ENCODE measurements at places on chromosomes 2 and 18.

DNA sequence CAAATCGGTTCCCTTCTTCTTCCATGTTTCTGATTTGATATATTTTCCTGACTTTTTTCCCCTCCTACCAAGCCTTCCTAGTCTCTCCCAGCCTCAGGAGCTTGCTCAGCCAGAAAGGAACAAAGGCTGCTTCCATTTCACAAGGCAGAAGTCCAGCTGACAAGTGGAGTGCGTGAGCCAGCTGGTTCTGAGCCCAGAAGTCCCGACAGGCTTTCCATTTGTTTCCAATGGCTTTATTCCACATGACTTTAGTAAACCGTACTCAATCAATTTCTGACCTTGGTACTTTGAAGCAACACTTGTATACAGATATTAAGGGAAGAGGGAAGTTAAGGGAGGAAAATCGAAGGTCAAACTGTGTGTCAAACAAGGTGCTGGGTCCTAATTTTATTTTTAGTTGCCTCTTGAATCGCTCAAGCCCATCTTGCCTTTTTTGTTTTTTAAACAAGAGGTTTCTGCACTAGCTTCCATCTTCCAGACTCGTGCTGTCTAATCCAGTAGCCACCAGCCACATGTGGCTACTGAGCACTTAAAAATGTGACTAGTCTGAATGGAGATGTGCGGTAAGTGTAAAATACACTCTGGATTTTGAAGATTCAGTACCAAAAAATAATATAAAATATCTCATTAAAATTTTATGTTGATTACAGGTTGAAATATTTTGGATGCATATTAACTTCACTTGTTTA, 36.2 kb downstream of the WIPF1 start:
- no peak for DNase-seq

DNA sequence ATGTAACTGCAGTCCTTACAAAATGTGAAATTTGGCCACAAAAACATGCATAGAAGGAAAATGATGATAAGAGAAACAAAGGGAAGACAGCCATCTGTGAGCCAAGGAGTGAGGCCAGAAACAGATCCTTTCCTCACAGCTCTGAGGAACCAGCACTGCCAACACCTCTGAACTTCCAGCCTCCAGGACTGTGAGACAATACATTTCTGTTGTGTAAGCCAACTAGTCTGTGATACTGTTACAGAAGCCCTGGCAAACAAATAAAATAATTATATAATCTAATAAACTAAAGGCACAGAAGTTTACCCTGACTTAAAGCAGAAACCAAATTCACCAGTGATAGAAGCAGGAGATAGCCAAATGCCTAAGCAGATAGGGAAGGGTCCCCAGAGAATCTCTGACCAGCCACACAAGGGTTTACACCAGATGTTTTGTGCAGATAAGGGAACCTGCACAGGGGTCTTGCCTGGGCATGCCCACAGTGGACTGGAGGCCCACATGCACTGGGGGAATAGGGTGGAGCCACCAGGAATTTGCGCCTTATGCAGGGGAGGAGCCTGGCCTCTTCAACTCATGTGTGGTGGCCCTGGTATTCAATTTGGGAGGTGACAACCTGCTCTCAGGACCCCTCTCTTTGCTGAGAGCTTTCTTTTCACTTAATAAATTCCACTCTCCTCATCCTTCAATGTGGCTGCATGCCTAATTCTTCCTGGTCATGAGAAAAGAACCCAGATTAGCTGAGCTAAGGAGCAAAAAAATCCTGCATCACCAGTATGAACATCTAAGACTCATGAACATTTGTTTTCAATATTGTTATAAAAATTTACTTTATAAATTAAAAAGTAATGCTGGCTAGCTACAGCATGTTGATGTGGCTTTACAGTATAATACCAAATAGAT, 3.8 kb upstream of the GCC2 start:
- DNase-seq = no peak

GRCh38 chr2:31319406-31320175, 85.6 kb downstream of the EHD3 start:
- no peak for DNase-seq

- DNase-seq = no peak
Measured at GRCh38 chr2:119513832-119514231, 10.5 kb downstream of the SCTR start.

GRCh38 chr2:52264911-52265310, 1233.0 kb upstream of the NRXN1 start:
- DNase-seq = no peak
